Fibroblast of pulmonary artery (primary cell): ENCODE measurements at places on chromosomes 6 and 20.

GRCh38 chr6:129521946-129522345 is 188.0 kb downstream of the ARHGAP18 start:
- DNase-seq, result no peak

DNA sequence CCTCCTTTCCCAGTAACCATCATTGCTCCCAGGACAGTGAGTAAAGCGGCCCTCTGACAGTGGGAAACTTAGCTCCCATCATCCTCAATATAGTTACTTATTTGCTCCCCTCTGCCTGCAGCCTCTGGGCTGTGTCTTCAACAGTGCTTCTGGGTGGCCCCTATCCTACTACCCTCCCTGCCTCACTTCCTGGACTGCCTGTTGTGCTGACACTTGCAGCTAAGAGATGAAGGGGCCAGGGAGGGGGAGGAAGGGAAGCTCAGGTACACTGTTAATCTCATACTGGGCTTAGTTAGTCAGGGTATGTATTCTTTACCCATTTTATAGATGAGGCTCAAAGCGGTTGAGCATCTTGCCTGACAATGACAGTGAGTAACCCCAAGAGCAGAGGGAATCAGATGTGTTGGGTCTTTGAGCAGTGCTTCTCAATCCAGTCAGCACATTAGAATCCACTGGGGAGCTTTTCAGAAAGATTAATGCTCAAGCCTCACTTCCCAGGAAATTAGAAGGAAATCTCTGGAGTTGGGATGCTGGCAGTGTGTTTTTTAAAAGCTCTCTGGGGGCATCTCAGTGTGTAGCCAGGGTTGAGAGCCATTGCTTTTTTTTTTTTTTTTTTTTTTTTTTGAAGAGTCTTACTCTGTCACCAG is 27.1 kb upstream of the KCNK5 start:
- DNase-seq, result no peak

GRCh38 chr6:161057103-161058091 is 65.8 kb downstream of the MAP3K4 start:
- DNase-seq, result no peak

DNA sequence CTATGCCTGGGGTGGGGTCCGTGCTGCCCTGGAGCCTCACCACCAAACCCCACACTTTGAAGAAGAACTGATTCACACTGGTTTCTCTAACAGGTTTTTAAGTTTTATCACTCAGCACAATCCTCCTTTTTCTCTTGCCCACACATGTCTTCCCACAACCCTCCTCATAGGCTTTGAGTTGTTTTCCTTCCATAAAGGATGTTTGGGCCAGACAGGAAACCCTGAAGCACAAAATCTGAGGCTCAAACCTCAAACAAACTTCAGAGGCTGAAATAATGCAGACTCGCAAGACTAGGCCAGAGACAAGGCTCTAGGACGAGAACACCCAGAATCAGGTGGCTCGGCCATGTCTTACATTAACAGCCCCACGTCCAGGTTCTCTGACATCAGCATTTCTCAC is 35.3 kb downstream of the EZR start:
- no peak for DNase-seq

GRCh38 chr6:109024784-109025183 is 69.9 kb downstream of the SESN1 start:
- peak; percentile 35 for DNase-seq

DNA sequence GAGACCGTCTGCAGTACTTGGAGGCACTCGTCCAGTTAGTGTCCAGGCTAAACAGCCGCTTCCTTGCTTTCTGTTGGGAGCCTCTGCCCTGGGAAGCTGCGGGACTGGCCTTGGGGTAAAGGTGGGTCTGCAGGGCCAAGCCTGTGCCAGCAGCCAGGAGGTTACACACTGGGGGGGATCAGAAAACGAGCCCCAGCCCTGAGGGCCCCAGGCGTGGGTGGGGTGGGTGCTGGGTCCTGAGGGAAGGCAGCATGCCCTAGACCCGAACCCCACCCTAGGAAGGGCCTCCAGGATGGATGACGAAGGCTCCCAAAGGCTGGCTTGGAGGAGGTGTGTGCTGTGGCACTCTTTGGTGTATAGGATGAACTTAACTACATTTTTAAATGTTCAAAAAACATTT is 335.2 kb downstream of the ZFAND3 start:
- DNase-seq, result no peak

- peak; percentile 69 for DNase-seq
These were observed 23.8 kb downstream of the PRSS35 start for GRCh38 chr6:83536034-83536646.

DNA sequence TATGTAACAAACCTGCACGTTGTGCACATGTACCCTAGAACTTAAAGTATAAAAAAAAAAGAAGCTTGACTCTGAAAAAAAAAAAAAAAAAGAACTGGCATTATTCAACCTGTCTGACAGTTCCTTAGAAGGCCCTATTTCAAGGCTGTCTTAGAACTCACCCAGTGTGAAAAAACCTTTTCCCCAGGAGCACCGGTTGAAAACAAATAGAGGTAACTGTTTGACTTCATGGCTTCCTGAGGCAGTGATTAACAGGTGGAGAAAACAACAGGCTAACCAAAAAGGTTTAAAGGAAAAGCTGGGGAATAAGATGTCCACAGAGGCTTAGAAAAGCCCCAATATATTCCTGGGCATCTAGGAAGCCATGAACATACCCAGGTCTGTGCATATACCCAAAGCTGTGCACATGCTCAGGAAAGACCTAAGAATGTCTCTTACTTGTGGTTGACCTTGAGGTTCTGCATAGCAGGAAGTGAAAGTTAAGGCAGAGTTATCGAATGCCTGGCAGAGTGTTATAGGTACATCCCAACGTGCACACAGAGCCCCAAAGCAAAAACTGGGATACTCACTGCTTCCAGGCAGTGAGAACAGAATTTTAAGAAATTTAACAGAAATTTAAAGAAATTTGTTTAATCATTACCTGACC is 7.0 kb downstream of the UQCC1 start:
- DNase-seq, result no peak
